AG10803 (cell line): ENCODE measurements at places on chromosomes 11 and 22.
A peak's percentile ranks its signal among the peaks of the same experiment; 100 is the strongest.

DNA sequence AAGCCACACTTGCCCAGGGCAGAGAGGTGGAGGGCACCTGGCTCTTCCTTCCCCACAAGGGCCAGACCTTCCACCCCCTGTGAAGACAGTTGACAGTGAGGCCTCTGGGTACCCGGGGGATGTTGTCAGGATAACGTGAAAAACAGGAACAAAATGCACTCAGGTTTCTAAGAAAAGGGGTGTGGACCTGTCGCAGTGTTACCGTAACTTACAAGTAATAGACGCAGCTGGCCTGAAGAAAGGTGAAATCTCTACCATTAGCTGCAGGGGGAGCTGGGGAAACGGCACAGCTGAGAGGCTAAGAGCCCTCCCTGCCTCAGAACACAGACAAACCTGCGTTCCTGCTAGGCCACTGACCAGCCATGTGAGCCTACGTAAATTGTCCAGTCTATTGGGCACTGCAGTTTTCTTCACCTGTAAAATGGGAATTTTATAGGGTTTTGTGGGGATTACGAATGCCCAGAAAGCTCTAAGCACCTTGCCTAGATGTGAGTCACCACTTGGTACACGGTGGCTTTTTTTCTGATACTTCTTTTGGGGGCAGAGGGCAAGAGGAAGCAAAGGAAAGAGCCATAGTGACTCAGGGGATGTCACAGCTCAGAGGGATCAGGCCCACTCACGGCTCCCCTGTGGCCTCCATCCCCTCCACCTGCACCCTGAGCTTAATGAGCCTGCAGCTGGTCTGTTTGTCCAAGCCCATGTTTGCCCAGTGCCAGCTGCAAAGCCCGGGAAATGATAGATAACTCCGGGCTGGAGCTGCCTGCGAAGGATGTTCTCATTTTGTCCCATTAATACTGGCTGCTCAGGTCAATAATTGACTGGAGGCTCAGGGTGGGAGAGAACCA, 18.4 kb upstream of the CABP7 start:
- no peak for DNase-seq

- no peak for DNase-seq
Measured at GRCh38 chr11:14953904-14954303, 18.2 kb downstream of the CALCA start.

DNA sequence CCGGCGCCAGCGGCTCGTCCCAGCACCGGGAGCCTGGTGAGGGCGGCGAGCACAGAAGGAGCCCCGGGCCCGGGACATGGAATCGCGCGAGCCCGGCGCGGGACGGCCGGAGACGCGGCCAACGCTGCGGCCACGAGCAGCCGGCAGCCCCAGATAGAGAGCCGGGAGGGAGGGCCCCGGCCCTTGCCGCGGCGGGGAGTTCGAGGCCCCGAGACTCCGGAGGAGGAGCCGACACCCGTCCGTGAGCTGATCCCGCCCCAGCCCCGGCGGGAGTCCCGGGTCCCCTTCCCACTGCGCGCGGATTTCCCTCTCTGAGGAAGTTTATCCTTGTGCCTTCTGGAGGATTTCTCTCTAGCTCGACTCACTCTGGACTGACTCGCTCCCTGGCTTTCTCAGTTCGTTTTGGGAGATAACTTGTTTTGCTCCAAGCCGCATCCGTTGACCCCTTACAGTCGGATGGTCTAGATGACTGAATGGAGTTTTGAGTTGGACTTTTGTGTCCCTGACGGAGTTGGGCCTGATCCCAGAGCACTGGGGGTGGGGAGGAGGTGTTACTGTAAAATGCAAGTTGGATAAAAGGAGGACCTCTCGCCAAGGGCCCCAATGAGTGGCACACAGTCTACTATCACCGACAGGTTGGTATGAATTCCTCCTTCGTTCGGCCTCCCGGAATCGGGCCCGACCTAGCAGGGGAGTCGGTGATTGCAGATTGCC, 585 bp downstream of the ARHGEF12 start:
- DNase-seq: no peak

- no peak for DNase-seq
Measured at GRCh38 chr11:108204929-108205499, 17.4 kb downstream of the NPAT start.

GRCh38 chr11:5575152-5575551, 5.5 kb upstream of the OR52B6 start:
- no peak for DNase-seq

DNA sequence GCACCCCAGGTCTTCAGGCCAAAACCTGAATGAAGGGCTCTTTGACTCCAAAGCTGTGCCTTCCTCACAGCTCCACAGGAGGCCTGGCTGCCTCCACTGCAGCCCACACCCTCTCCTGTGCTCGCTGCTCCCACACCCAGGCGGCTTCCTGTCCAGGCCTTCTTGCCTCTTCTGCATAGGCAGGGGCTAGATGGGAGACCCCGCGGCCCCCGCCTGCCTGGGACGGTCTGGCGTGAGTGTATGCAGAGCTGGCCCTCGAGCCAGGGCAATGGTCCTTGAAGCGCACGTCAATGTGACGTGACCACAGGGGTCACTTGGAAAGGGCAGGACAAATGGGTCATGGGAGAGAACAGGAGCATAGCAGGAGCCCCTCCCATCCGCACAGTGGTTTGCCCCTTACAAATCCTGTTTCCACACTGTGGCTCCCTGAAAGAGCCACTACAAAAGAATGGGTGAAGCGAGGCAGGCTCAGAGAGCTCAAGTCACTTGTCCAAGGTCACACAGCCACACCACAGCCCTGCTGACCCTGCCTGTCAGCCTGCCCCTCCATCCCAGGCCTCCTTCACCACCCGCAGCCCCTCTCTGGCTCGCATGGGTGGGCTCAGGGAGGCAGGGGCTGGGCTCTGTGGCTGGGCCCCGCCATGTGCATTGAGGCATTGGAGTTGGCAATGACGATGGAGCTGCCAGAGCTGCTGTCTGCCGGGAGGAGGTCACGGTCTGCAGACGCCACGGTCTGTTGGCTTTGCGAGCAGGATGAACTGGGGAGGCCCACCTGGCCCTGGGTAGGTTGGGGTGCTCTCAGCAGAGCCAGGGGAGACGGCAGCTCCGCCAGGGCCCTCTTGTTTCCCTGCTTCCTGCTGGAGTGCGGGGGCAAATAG, 71.2 kb upstream of the WNT11 start:
- DNase-seq: no peak

- DNase-seq: no peak
Measured at GRCh38 chr11:64592656-64593055, 1.6 kb downstream of the SLC22A12 start.

DNA sequence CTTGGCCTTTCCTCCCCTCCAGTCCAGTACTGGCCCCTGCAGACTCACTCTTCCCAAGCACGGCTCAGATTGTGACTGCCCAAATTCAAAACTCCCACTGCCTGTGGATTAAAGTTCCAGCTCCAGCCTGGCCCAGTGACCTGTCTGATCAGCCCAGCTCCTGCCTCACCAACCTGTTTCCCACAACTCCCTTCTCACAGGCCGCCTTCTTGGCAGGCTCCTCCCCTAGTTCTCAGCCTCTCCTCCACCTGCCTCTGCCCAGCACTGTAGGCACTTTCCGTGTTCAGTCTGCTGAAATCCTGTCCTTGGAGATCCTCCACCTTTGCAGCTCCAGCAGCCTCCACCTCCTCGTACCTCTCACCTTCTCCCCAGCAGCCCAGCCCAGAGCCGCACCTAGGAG, 68.6 kb downstream of the MICAL2 start:
- no peak for DNase-seq

DNA sequence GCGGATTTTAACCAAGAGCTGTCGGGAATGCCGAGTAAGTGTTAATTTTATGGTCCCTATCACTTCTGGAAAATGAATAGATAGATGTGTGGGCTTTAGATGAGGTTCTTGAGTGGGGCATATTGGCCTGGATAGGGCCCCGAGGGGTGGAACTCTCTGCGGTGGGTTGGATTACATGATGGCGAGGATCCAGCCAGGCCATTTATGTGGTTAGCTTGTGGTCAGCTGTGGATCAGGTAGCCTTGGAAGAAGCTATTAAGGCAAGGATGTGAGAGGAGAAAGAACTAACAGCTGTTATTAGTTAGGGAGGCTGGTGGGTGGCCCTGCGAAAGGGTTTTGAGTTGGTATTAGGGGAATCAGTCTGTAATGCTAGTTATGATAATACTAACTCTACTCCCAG, 268.4 kb downstream of the NELL1 start:
- no peak for DNase-seq

DNA sequence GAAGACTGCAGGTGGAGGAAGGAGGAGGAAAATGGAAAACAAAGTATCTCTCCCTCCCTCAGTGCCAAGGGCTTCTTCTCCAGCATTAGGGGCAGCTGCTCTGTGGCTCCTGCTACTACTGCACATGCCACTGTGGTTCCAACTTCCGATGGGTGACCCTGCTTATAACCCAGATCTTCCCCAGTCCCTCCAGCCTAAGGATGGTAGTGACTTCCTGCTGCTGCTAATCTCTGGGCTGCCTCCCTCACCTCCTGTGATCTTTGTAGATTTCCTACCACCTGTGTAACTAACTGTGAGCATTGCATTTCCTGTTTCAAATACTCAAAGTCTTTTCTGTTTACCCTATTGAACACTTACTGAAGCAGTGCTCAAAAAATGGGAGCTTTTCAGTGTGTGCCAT, 28.7 kb upstream of the TRPC6 start:
- no peak for DNase-seq

- peak; percentile 56 for DNase-seq
Measured at GRCh38 chr11:110077831-110078325, 15.3 kb upstream of the ZC3H12C start.

GRCh38 chr11:17001806-17002205, 12.4 kb downstream of the PLEKHA7 start:
- no peak for DNase-seq

GRCh38 chr11:980438-981357, 55.0 kb downstream of the AP2A2 start:
- peak; percentile 7 for DNase-seq

DNA sequence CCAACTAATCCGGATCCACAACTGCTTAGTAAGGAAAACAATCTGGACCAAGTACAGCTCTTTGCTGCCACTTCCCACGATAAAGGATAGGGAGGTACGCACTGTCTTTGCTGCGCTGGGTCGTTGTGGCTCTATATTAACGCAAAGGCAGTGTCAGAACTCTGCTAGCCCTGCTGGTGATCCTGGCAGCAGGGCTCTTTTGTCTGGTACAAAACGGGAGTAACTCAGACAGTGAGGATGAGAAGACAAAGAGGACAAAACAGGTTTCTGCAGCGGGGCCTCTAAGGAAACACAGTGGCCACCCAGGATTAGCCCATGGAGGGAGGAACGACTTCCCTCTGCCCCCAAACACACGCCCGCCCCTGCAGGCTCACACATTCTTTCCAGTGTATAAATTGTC, 26.1 kb downstream of the GAL start:
- no peak for DNase-seq

DNA sequence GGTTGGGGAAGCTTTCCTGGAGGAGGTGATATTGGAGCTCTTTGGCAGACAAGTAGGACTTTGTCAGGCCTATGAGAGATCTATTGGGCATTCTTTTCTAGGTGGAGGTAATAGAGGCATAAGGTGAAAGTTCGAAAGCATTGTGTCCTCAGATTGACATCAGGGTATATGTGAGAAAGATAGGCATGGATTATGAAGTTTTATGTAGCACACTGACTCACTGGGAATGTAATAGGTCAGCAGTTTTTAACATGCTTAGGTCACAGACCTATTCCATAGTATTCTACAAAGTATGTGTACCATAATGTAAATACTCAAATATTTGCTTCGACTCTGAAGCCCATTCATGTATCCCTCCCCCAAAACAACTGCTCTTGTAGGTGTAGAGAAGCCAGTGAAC, 11.8 kb downstream of the HIKESHI start:
- DNase-seq: no peak

DNA sequence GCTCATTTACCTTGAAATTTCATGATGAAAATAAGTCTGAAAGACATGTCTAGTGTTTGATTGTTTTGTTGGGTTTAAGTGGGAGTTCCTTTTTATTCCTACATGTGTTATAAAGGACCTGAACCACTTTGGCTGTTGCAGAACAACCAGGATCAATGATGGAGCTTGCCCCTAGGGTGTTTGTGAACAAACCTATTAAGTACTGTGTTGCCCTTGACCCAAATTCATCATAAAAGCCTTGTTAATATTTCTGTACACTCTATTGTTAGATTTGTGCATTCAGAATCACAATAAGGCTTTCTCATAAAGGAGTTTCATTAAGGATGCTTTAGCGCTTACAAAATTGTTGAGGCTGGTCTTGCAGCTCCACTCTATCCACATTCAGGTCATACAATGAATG, 452.6 kb downstream of the NELL1 start:
- DNase-seq: no peak

GRCh38 chr11:121795174-121795573, 320.8 kb downstream of the BLID start:
- DNase-seq: no peak

DNA sequence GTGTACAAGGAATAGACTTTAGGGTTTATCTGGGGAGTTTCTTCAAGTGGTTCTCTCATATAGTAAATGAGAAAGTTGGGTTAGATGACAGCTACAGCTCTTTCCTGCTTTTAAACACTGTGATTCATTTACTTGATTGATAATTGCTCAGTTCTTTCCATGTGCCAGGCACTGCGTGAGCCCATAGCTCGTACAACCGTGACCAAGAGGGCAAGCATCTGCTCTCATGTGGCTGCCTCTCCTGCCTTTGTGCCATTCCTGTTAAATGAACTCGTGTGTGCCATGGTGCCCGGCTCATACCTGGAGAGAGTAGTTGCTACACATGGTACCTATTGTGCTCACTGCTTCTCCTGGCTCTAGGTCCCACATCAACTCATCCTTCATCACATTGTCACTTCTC, 206.3 kb downstream of the SNX19 start:
- no peak for DNase-seq

DNA sequence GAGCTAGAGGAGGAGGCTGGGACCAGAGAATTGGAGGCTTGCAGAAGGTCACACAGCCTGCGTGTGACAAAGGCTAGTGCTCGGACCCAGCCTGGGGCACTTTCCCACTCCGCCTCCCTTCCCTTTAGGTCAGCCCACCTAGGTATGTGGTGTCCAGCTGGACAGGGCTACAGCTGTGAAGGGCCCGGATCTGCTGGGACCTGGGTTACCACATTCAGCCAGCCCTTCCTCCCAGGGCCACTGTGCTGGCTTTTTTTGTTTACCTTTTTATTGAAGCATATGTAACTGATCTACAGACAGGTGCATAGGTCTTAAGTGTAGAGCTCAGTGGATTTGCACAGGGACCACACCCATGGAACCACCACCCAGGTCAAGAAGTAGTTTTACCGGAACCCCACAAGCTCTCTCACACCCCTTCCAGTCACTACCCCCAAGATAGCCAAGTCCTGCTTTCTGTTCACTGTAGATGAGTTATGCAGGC, 8.7 kb downstream of the CAPN5 start:
- no peak for DNase-seq
